ENCODE measurements at places on chromosomes 13 and 19. TPM values are rescaled to one million over a fixed set of nuclear protein-coding genes. Genes with fewer than 3 reads are reported as not detected.

Gene ZNF155
- 5.9 TPM for total RNA-seq

Gene NLRP5
- total RNA-seq = not detected

- no peak for DNase-seq
Measured at GRCh38 chr13:46575818-46576221, 22.9 kb downstream of the LRCH1 start.

- peak; percentile 94 for DNase-seq
Measured at GRCh38 chr19:14347999-14348889, 33.0 kb upstream of the ADGRE5 start.

DNA sequence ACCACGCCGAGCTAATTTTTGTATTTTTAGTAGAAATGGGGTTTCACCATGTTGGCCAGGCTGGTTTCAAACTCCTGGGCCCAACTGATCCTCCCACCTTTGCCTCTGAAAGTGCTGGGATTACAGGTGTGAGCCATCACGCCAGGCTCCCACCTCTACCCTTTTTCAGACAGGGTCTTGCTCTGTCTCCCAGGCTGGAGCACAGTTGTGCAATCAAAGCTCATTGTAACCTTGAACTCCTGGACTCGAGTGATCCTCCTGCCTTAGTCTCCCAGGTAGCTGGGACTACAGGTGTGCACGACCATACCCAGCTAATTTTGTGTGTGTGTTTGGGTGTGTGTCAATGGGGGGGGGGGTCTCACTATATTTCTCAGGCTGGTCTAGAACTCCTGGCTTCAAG lies 1.7 kb downstream of the RASGRP4 start:
- no peak for DNase-seq

- no peak for DNase-seq
Measured at GRCh38 chr19:58513213-58513693, 1.5 kb upstream of the SLC27A5 start.

Gene ZNF229
- 3.8 TPM for total RNA-seq

DNA sequence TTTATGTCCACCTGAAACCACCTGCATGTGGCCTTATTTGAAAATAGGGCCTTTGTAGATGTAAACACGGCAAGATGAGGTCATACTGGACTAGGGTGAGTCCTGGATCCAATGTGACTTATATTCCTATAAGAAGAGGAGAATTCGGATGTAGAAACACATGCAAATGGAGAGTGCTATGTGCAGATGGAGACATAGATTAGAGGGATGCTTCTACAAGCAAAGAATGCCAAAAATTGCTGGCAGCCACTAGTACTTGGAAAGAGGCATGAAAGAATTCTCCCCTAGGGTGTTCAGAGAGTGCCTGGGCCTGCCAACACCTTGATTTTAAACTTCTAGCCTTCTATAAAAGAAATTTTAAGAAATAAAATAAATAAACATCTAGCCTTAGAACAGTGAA lies 226.1 kb downstream of the RFC3 start:
- DNase-seq = peak; percentile 35

DNA sequence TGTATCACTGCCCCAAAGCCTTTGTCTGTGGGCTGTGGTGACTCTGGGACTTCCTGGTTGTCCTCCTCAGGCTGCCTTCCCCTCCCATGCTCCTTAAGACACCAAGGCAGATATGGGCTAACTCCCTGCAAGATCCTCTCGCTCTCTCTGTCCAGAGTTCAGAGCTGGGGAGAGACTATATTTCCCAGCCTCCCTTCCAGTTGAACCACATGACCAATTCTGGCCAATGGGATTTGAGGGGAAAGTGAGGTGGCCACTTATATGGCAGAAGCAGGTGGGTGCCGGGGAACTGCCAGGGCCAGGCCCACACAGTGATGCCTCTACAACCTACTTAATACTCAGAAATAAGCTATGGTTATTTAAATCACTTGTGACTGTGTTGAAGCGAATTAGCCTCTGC lies 16.2 kb upstream of the ANGPTL8 start:
- no peak for DNase-seq

Gene ZNF528
- 15.1 TPM for total RNA-seq

DNA sequence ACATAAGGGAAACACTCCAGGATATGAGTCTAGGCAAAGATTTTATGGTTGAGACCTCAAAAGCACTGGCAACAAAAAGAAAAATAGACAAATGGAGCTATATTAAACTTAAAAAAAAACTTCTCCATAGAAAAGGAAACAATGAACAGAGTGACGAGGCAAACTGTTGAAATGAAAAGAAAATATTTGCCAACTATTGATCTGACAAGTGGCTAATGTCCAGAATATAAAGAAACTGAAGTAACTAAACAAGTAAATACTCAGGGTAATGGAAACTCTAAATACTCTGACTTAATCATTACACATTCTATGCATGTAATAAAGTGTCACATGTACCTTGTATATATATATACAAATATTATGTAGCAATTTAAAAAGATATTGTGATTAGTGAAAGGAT lies 562.5 kb downstream of the GPC5 start:
- DNase-seq = no peak

DNA sequence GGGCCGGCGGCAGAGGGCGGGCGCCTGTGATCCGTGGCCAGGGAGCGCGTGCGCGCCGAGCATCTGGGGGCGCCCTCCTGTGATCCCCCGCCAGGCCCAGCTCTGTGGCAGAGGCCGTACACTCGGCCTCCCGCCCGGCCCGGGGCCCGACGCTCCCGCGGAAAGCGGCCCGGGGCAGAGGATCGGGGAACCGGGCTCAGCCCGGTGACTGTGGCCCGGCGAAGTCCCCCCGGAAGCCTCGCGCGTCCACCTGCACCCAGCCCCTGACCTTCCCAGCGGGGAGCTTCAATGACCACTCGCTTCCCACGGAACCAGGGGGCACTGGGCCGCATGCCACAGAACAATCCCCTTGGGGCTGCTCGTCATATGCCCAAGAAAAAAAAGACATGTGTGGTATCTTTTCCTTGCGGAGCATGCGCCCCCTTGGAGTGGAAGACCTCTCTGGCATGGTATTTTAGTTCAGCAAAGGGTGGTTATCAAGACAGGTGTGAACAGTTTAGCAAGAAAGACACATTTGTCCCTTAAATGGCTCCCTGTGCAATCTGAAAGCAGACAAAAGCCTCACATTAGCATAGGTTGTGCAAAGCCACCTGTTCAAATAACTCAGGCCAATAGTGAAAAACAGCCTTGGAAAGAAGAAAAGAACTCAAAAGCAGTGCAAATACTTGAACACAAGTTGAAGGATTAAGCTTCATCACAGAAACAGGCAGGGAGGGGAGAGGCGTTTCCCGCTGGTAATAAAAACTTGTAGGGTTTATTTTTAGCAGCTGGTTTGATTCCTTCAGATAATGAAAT lies 290.9 kb upstream of the SOX21 start:
- no peak for DNase-seq
